ENCODE measurements at places on chromosomes 13 and 19. TPM values are rescaled to one million over a fixed set of nuclear protein-coding genes. Genes with fewer than 3 reads are reported as not detected.

- no peak for DNase-seq
- H3K4me1 ChIP-seq: no peaks in the 10 kb centered on the region
- no peak overlapping the region for H3K27ac ChIP-seq
- H3K4me3 ChIP-seq: no peak overlapping the region
- H3K36me3 ChIP-seq: no peaks in the 10 kb centered on the region
These were observed 22.3 kb upstream of the CYSLTR2 start for GRCh38 chr13:48631441-48631840.

GRCh38 chr13:106795847-106796246 is 227.9 kb upstream of the ARGLU1 start:
- no peak overlapping the region for H3K27ac ChIP-seq
- no peaks in the 10 kb centered on the region for H3K4me1 ChIP-seq
- no peaks in the 10 kb centered on the region for H3K36me3 ChIP-seq
- DNase-seq: no peak
- H3K4me3 ChIP-seq: no peak overlapping the region

GRCh38 chr19:6260912-6261650 is 18.7 kb downstream of the MLLT1 start:
- no peak overlapping the region for H3K4me3 ChIP-seq
- H3K36me3 ChIP-seq: peaks cover 62% of the 10 kb centered on the region
- no peaks in the 10 kb centered on the region for H3K27me3 ChIP-seq
- no peak for DNase-seq
- no peaks in the 10 kb centered on the region for H3K4me1 ChIP-seq
- H3K27ac ChIP-seq: no peak overlapping the region

DNA sequence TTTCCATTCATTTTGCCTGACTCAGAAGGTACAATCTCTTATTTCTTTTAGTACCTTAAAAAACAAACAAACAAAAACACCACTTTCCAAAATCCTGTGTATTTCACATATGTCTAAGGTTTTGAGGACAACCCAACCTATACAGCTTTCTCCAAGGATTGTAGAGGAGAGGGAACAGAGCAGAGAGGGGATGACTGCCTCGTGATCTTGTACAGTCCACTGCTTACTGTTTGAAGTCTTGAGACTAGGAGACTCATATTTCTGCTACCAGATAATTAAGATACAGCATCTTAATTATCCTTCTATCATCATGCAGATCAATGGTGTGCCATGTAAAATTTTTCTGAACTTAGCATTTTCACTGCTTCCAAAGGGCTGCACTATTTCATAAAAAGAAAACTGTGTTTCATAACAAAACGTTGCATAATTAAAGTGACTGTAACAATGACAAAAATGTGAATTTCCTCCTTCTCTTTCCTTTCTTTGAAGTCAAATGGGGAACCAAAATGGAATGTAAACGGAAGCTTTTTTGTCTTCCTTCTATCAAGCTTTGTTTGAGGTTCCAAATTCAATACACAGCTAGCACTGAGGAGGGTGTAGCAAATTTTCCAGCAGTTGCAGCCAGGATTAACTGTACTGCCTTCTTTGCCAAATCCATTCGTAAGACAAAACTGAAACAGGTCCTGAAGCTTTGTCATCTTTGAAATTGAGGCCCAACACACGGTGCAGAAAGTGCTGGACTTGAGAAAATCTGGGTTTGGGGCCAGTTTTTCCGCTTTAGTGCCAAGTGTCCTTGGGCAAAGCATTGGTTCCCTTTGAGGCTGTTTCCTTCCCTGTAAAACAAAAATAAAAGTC is 34.9 kb upstream of the RCBTB2 start:
- no peaks in the 10 kb centered on the region for H3K27me3 ChIP-seq
- peaks cover 10% of the 10 kb centered on the region for H3K4me1 ChIP-seq
- no peak for DNase-seq
- H3K4me3 ChIP-seq: no peak overlapping the region

Gene PRKCG
- total RNA-seq: not detected

Gene LGALS4
- total RNA-seq: not detected

Gene FEM1A
- 9.4 TPM for total RNA-seq

Measured in SJSA1 (cell line).